Stimulated activated CD8-positive, alpha-beta memory T cell treated with anti-CD3 and anti-CD28 coated beads, Interleukin-4, amount 100 ng/mL, for 1 hour (primary cell): ENCODE measurements at places on chromosomes 3 and 15.

- no peak for DNase-seq
Measured at GRCh38 chr3:149333176-149333859, at the start of gene TM4SF18. TM4SF18 (minus strand) TSS chr3:149333636; CDS start chr3:149333382, 254 bp downstream.

GRCh38 chr3:99907959-99908544 lies 90.4 kb downstream of the CMSS1 start:
- DNase-seq = no peak

DNA sequence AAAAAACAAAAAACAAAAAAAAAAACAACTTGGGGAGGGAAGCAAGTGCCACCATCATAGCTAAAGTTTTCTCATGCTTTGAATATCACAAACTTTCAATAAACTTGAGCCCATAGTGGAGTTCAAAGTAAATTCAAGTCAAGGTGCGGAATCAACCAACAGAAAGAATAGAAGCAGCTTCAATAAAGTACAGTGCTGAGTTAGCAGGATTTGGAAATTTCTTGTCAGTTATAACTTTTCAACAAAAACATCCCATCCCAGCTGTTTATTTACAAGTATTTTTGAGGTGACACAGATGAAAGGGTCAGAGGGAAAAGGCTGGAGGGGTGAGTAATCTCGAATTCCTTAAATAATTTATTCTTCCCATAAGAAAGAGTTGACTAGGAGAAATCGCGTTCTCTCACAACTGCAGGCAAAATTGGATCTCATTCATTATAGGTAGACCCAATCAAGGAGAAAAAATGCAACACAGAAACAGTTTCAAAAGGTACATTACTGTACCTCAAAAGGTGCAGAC lies 477.4 kb upstream of the RASGRP1 start:
- no peak for DNase-seq

DNA sequence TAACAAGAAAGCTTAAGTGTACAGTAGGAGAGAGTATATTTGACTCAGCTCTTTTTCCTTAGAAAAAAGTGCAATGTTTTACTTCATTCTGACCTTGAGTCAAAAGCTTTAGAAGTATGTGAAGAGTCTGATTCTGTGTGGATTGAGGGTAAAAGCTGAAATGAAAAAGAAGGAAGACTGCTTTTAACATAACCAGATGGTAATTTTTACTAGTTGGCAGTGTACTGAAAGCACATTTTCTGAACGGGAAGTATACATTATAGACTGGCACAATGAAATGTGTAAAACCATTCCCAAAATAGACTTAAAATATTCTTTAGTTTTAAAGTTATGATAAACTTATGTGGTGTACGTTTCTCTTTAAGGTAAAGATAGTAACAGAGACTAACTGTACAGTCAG lies 197.8 kb upstream of the ZNF717 start:
- no peak for DNase-seq

- DNase-seq = no peak
Measured at GRCh38 chr15:68807249-68807648, 13.4 kb downstream of the ANP32A start.

DNA sequence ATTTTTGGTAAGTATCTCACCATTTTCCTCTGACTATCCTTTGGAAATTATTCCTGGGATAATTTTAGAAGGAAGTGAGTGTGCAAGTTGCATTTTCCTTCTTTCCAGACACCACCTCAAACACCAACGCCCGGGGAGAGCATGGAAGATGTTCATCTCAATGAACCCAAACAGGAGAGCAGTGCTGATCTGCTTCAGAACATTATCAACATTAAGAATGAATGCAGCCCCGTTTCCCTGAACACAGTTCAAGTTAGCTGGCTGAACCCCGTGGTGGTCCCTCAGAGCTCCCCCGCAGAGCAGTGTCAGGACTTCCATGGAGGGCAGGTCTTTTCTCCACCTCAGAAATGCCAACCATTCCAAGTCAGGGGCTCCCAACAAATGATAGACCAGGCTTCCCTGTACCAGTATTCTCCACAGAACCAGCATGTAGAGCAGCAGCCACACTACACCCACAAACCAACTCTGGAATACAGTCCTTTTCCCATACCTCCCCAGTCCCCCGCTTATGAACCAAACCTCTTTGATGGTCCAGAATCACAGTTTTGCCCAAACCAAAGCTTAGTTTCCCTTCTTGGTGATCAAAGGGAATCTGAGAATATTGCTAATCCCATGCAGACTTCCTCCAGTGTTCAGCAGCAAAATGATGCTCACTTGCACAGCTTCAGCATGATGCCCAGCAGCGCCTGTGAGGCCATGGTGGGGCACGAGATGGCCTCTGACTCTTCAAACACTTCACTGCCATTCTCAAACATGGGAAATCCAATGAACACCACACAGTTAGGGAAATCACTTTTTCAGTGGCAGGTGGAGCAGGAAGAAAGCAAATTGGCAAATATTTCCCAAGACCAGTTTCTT lies 3.9 kb downstream of the NFKBIZ start:
- no peak for DNase-seq

GRCh38 chr3:194058189-194058571 lies 77.8 kb upstream of the HES1 start:
- no peak for DNase-seq

DNA sequence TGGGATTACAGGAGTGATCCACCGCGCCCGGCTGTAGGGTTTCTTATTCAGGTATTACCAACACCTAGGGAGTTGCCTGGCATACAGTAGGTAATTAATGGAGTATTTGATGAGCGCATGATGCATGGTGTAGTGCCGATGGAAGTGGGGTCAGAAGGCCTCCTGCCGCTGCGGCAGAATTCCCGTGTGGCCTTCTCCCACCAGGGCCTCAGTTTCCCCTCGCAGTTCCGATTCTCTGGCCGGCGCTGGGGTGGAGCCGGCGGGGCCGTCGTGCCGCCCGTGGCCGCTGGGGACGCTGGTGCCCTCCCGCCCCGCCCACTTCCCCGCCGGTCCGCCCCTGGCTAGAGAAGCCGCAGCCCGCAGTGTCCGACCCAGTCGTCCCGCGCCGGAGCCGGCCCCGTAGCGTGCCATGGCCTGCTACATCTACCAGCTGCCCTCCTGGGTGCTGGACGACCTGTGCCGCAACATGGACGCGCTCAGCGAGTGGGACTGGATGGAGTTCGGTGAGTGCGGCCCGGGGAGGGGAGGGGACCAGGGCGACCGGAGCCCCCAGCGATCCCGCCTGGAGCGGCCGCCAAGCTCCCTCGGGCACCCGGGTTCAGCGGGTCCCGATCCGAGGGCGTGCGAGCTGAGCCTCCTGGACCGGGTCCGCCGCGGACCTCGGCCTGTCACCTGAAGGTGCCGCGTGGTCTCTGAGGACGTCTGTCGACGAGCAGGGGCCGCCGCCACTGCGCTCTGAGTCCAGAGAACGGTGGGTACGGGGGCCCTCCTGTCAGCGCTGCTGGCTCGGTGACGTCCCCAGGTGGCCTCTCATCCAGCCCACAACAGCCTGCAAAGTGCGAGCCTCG lies at the start of gene IRAK2:
IRAK2 (plus strand) TSS at position 374 of the 848 bp plus-strand sequence; CDS start at position 410, 36 bp downstream.
- DNase-seq = peak; percentile 32

- DNase-seq = no peak
Measured at GRCh38 chr15:69914960-69915359, 182.8 kb downstream of the TLE3 start.

GRCh38 chr3:21792176-21792575 lies 41.2 kb upstream of the ZNF385D start:
- DNase-seq = no peak

- no peak for DNase-seq
Measured at GRCh38 chr3:46406443-46406787, 451 bp downstream of the CCR5AS start.

DNA sequence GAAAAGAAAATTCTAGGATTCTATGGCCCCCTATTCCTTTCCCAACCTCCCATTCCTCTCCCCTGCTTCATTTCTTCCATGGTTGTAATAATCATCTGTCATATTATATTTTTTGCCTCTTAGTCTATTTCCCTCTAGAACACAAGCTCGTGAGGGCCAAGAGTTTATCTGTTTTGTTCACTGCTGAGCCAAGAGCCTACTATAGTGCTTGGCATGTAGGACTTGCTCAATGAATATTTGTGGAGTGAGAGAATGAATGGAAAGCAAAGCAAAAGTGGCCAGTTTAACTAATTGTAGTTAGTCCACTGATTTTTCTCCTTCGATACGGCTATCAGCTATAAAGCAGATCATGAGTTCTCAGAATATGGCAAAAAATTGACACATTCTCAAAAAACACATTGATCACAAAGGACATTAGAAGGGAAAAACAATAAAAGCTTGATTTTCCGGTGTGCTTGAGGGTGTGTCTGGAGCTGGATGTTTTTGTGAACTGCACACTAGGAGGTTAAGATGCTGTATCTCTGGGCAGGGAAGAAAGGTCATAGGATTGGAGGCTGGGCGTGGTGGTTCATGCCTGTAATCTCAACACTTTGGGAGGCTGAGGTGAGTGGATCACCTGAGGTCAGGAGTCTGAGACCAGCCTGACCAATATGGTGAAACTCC lies 25.0 kb upstream of the CTSH start:
- no peak for DNase-seq

DNA sequence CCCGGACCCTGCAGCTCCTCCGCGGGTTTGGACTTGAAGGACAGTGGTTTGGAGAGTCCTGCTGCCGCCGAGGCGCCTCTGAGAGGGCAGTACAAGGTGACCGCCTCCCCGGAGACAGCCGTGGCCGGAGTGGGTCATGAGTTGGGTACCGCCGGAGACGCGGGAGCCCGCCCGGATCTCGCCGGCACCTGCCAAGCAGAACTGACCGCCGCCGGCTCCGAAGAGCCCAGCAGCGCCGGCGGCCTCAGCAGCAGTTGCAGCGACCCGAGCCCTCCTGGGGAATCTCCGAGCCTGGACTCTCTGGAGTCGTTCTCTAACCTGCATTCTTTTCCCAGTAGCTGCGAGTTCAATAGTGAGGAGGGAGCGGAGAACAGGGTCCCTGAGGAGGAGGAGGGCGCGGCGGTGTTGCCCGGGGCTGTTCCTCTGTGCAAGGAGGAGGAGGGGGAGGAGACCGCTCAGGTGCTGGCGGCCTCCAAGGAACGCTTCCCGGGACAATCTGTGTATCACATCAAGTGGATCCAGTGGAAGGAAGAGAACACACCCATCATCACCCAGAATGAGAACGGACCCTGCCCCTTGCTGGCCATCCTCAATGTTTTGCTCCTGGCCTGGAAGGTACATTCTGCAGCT lies 634 bp downstream of the MINDY2 start:
- no peak for DNase-seq

- DNase-seq = no peak
Measured at GRCh38 chr15:27864719-27865118, 234.4 kb downstream of the OCA2 start.

GRCh38 chr3:156579427-156579851 lies 24.5 kb upstream of the SSR3 start:
- DNase-seq = no peak

GRCh38 chr3:54121414-54122323 lies 683 bp upstream of the CACNA2D3 start:
- no peak for DNase-seq

- DNase-seq = no peak
Measured at GRCh38 chr3:11583235-11583634, 60.5 kb downstream of the VGLL4 start.

DNA sequence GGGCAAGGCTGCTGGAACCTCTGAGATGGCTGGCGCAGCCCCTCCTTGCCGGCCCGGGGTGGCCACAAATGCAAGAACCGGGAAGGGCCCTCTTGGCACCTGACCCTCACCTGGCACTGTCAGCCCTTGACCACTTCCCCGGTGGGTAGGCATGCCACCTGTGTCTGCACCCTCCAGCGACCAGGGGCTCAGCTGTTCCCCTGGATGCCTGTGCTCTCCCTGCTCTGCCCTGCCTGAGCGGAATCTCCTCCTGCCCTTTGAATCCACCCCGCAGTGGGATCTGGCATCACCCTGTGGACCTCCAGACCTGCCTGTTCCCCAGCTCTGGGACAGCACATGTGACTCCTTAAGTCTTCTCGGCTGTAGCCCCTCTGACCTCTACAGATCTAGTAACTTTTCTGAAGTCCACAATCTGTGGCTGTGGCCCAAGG lies 26.1 kb upstream of the FGD5 start:
- DNase-seq = no peak

GRCh38 chr3:58079773-58080172 lies 71.6 kb downstream of the FLNB start:
- no peak for DNase-seq

DNA sequence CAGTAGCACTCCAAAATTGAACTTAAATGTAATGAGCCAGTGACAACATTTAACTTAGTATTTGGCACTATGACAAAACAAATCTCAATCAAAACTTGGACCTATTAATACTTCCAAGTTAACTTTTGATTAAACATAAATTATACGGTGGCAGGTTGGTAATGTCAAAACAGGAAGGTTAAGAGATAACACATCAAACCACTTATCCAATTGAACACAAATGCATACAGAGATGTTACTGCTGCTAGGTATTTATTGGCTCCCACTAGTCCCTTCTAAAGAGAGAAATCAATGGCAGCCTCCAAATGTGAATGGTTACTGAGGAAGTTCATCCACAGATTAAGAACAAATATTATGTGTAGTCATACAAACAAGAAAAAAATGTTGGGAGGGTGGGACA lies 1.8 kb downstream of the GSK3B start:
- no peak for DNase-seq

- DNase-seq = no peak
Measured at GRCh38 chr3:10280177-10280529, 12.6 kb downstream of the GHRL start.

- DNase-seq = no peak
Measured at GRCh38 chr3:42961633-42962032, 17.5 kb upstream of the GASK1A start.

- no peak for DNase-seq
Measured at GRCh38 chr3:127652246-127652995, 20.3 kb upstream of the ABTB1 start.

DNA sequence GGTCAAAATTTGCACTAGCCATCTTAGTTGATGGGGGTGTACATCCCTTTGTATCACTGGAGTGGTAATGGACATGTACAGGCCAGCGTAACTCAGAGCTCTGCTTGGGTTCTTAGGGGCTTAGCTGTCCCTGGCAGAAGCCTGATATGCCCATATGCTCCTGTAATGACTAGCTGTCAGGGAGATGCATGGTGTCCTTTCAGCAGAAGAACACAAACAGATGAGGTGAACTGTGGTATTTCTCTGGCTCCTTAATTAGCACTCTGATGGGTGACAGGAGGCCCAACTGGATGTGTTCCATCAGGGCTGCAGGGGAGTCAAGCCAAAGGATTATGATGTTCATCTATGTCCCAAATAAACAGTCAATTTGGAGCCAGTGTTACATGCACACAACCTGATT lies 774.5 kb downstream of the AGBL1 start:
- DNase-seq = no peak

DNA sequence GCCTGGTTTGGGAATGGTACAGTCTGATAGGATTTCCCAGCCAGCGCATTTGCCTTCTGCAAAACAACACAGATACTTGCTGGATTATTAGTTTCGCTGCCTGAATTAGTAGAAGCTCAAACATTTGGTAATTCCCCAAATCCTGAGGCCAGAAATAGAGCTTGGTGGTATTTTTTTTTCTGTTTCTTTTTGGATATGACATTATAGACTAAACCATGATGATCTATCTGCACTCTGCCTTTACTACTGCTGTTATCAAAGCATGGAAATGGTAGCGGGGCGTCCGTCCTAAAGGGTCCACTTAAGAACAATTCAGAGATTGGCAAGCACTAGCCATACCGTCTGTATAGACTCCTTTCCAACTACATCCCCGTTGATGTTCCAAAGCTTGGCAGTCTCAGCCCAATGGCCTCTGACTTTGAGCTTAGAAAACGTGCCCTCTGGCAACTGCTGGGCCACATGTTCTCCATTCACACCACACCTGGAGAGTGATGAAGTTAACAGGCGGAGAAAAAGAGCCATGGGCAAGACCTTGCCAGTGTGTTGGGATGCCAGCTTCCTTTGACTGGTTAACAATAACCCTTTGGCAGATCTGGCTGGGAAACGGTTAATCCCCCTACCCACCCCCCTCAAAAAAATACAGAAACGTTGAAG lies 241.0 kb upstream of the NR2F2 start:
- DNase-seq = no peak
